ENCODE measurements at places on chromosomes 1 and 21.

DNA sequence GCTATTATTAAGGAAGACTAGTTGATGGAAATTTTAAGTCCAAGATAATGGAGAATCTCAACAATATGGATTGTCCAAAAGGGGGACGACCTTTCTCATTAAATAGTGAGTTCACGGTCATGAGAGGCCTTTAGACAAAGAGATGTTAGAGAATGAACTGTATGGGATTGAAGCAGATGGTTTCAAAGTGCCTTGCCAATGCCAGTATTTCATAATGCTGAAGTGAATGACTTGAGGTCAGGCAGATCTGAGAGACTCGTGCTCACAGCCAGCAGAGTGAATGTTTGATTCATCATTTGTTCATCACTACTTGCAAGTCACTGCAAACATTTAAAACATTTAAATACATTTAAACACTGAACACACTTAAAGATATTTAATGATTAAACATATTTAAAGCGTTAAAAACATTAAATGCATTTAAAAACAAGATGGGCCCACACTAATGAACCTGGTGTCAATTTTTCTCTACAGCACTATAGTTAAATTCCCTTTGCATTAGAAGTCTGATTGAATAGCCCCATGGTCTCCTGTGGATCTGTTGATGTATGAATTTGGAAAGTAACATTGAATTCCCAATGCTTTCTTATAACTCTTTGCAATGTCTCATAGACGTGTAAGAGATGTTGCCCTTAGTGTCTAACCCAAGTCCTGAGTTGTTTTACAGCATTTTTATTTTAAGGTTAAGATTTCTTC is 80.7 kb downstream of the TGFB2 start:
- no peak for DNase-seq

DNA sequence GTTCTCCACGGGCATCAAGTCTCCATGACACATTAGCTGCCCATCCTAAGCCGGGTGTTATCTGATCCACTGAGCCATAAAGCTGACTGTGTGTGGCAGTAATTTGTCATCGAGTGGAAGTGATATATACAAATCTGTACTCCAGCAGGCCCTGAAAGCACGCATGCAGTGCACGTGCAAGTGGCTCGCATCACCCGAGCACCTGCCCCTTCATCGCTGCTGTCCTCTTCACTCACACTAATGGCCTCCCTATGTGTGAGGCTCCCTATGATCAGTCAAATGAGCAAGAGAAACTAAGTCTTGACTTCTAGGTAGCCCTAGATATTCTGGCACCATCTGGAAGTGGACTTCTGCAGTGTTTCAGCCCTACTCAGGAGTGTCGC is 248.6 kb downstream of the MATN1 start:
- DNase-seq, result no peak

DNA sequence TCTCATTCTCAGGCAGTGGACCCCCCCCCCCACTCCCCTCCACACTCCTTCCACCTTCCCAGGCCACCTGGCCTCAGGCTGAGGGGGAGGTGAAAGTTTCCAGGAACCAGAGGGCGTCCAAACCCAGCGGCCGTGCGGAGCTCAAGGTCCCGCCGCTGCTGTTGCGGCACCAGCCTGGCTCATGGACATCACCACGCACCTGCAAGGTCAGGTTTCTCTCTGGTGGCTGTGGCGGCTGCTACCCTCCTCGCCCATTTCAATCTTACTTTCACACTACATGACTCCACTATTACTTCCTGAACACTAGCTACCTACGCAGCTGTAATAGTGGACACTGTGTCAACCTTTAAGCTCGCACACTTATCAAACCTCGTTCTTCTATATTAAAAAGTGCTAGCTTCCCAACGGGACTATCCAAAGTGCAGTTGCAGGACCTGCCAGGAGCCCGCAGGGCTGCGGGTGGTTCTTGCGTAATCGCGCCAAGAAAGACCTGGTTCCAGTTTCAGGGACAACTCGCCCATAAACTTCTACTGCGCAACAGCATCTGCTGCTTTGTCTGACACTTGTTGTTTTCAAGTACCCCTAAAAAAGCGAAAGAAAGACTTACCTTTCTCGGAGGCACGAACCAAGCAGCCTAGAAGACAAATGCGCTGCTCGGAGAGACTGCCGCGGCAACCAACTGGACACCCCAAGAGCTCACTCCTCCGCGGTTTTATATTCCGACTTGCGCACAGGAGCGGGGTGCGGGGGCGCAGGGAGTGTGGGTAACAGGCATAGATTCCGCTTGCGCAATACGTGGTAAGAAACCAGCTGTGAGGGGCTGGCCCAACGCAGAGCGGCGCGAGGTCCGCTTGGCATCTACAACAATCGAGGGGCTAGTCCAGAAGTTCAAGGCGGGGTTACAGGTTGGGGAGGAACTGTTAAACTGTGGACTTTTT is at the start of gene DIRAS3:
TSS of gene DIRAS3 (minus strand) at position 687 of the 938 bp plus-strand sequence. CDS start 3,330 bp downstream, outside the sequence.
- DNase-seq, result no peak

- DNase-seq, result no peak
Measured at GRCh38 chr1:87044840-87045239, 130.4 kb downstream of the HS2ST1 start.

- DNase-seq, result no peak
Measured at GRCh38 chr1:27562534-27563340, 41.2 kb downstream of the AHDC1 start.

All from NCI-H526 (cell line).